ENCODE measurements at places on chromosomes 2 and 18. TPM values are rescaled to one million over a fixed set of nuclear protein-coding genes. Genes with fewer than 3 reads are reported as not detected.

PDE1A gene
- total RNA-seq: not detected

DNA sequence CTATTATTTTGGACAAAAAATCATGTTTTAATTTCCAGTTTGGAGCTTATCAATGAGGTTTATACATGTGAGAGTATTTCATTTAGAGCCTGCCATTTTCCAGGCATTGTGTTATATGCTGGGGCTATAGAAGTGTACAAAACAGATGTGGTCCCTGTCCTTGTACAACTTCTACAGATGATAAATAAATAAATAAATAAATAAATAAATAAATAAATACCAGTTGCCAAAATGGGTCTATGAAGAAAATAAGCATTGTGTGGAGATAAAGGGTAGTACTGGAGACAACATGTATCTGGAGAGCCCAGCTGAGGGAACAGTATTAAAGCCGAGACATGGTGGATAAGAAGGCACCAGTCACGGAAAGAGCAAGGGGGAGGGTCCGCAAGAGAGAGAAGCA, 210.0 kb downstream of the SS18 start:
- no peak for DNase-seq
- no peak overlapping the region for H3K4me3 ChIP-seq
- no peaks in the 10 kb centered on the region for H3K4me1 ChIP-seq
- no peaks in the 10 kb centered on the region for H3K27me3 ChIP-seq

CYRIA gene
- total RNA-seq: 2.3 TPM

DNA sequence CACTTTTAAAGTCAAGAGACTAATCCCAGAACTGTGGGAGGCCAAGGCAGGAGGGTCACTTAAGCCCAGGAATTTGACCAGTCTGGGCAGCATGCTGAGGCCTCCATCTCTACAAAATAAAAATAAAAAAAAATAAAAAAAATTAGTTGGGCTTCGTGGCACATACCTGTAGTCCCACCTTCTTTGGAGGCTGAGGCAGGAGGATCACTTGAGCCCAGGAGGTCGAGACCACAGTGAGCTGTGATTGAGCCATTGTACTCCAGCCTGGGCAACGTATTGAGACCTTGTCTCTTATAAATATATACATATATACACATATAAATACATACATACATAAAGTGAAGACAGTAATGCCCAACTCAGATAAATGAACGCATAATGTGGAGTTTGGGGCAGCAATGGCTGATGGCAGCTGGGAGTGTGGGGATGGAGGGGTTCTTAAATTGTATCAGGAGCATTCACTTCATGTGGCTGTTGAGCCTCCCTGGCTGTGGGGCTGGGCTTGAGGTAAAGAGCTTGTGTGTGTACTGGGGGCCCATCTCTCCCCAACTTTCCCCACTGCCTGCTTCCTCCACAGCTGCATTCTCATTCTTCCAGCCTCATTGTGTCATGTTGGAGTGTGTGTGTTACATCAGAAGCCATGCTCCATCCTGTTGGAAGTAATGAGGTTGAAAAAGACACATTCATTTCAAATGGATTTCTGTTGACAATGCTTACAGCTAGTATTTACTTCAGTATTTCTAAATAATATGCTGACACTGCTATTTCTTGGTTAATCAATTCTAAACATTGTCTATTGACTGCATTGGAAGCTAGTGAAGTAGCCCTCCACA, 96.5 kb upstream of the HS6ST1 start:
- no peak overlapping the region for H3K27ac ChIP-seq
- peak; percentile 3 for DNase-seq
- H3K4me1 ChIP-seq: no peaks in the 10 kb centered on the region
- no peaks in the 10 kb centered on the region for H3K27me3 ChIP-seq
- peaks cover 7% of the 10 kb centered on the region for H3K36me3 ChIP-seq
- H3K4me3 ChIP-seq: no peak overlapping the region

GRCh38 chr2:20744366-20745335, 77.7 kb downstream of the GDF7 start:
- H3K4me3 ChIP-seq: no peak overlapping the region
- no peak overlapping the region for H3K27ac ChIP-seq
- no peaks in the 10 kb centered on the region for H3K36me3 ChIP-seq
- no peak for DNase-seq
- H3K4me1 ChIP-seq: no peaks in the 10 kb centered on the region

SNORC gene
- 0.61 TPM for total RNA-seq

ANKRD12 gene
- total RNA-seq: 38.9 TPM

- no peak for DNase-seq
- no peaks in the 10 kb centered on the region for H3K27me3 ChIP-seq
- no peak overlapping the region for H3K4me3 ChIP-seq
- H3K4me1 ChIP-seq: peaks cover 5% of the 10 kb centered on the region
- no peaks in the 10 kb centered on the region for H3K36me3 ChIP-seq
These were observed 762.3 kb downstream of the BCL11A start for GRCh38 chr2:59791004-59791618.
